ENCODE measurements at places on chromosomes 13 and 19. TPM values are rescaled to one million over a fixed set of nuclear protein-coding genes. Genes with fewer than 3 reads are reported as not detected.

DNAJC15 gene
- total RNA-seq, result 5.0 TPM

SCN1B gene
- total RNA-seq, result 1.8 TPM

CCDC70 gene
- not detected for total RNA-seq

KCNJ14 gene
- 1.7 TPM for total RNA-seq

ZNF730 gene
- not detected for total RNA-seq

DACT3 gene
- total RNA-seq, result 0.11 TPM

MAST1 gene
- 0.93 TPM for total RNA-seq

ADM5 gene
- 5.4 TPM for total RNA-seq

CD70 gene
- total RNA-seq, result not detected

TLE6 gene
- not detected for total RNA-seq

All from naive thymus-derived CD4-positive, alpha-beta T cell (primary cell).